ENCODE measurements at places on chromosomes 11 and 22. TPM values are rescaled to one million over a fixed set of nuclear protein-coding genes. Genes with fewer than 3 reads are reported as not detected.

DNA sequence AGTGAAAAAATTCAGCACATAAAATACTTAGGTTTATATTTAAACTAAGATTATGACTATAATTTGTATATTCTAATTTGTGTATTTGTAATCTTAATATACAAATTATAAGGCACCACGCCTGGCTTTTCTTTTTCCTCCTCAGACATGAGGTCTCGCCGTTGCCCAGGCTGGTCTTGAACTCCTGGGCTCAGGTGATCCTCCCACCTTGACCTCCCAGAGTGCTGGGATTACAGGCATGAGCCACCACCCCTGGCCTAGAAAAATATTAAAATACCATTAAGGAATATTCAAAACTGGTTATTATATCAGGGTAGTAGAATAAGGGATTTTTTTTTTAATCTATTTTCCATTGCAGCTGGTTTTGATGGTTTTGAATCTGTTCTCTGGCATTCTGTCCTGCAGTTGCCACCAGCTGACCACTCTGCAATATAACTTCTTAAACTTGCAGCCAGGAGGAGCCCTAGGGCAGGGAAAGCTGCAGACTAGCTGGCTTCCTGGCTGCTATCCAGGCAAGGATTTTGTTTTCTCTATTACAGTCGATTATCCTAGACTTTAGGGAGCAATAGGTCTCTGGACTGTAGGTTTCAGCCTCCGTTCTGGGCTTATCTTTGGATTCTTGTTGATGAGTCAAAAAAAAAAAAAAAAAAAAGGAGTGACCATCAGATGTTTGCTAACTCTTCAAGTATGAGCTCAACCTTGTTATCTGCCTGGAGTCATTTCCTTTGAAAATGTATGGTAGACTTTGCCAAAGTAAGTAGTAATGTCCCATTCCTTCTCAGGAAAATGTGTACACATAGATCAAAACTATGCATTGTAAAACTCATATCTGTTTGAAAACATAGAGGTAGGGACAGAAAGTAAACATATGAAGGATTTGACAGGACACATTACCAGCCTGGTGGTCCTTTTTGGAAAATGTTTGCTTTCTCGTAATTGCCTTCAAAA, 13.2 kb downstream of the POLA2 start:
- H3K36me3 ChIP-seq: peaks cover 51% of the 10 kb centered on the region
- H3K27me3 ChIP-seq: no peaks in the 10 kb centered on the region
- no peak overlapping the region for H3K27ac ChIP-seq
- no peak overlapping the region for H3K4me3 ChIP-seq
- peak; percentile 40 for DNase-seq

DNA sequence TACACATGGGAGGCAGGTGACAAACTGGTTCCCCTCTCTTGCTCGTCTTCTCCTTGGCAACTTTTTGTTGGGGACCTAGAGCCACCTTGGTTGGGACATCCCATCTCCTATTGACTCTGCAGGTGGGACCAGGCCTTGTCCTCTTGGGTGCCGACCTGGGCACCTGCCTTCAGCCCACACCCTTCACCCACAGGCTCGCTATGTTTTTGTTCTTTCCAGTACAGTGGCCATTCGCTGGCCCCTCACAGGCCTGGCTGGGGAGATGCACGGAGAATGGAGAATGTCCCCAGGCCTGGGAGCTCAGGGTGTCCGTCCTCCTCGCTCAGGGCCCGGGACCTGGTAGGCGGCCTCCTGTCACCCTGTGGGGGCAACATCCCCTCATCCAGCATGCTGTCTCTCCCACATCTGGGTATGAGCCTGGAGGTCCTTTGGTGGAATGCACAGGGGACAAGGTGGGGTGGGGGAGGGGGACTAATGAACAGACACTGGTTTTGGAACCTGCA, 14.9 kb upstream of the OMP start:
- peaks cover 10% of the 10 kb centered on the region for H3K4me1 ChIP-seq
- DNase-seq: no peak
- H3K27ac ChIP-seq: no peak overlapping the region
- no peaks in the 10 kb centered on the region for H3K27me3 ChIP-seq
- H3K4me3 ChIP-seq: no peak overlapping the region

DNA sequence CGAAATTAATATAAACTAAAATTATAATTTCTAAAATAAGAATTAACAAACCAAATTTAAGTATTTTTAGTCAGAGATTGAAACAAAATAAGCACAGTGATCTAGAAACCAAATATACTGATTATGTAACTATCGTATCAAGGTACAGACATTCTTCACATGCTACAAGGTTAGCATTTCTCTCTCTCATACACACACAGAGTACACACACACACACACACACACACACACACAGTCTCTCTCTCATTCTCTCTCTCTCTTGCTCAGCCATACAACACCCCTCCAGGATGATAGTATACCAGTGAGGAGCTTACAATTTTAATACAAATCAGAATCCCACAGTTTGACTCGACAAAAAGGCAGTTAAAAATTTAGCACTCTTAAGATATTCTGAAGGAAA, 66.0 kb downstream of the RDX start:
- peaks cover 30% of the 10 kb centered on the region for H3K36me3 ChIP-seq
- H3K4me3 ChIP-seq: no peak overlapping the region
- DNase-seq: no peak
- no peak overlapping the region for H3K27ac ChIP-seq

- H3K4me3 ChIP-seq: no peak overlapping the region
- H3K27ac ChIP-seq: no peak overlapping the region
- H3K27me3 ChIP-seq: peaks cover 6% of the 10 kb centered on the region
- no peaks in the 10 kb centered on the region for H3K36me3 ChIP-seq
- DNase-seq: no peak
Observed at GRCh38 chr11:118128721-118129470, 23.7 kb downstream of the SCN4B start.

- no peak overlapping the region for H3K4me3 ChIP-seq
- H3K27ac ChIP-seq: no peak overlapping the region
- peaks cover 3% of the 10 kb centered on the region for H3K27me3 ChIP-seq
- H3K36me3 ChIP-seq: no peaks in the 10 kb centered on the region
- no peaks in the 10 kb centered on the region for H3K4me1 ChIP-seq
- DNase-seq: no peak
Observed at GRCh38 chr11:71574418-71574817, 8.3 kb downstream of the KRTAP5-11 start.

GRCh38 chr11:71504531-71504930, 22.5 kb upstream of the KRTAP5-7 start:
- H3K4me3 ChIP-seq: no peak overlapping the region
- peaks cover 48% of the 10 kb centered on the region for H3K36me3 ChIP-seq
- no peaks in the 10 kb centered on the region for H3K27me3 ChIP-seq
- DNase-seq: no peak

DNA sequence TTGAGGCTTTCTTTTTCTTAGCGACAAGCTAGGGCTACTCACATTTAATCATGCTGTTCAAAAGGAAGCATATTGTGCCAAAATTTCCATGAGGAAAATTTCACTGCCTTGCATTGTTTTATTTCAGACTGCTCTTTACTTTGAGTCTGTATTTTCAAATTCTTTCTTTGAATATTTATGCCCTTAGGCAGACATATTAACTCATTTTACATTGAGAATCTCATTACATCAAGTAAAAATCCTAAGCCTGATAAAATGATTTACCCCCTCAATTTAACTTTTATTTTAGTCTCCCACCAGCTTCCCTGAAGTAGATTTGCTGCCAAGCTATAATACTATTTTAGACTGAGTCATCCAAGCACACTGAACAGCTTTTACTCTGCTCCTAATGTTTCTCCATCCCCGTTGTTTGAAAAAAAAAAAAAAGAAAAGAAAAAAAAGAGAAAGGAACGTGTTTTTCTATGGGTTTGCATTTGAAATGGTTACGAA, 189.3 kb upstream of the MTMR2 start:
- H3K27ac ChIP-seq: peak overlapping the region; percentile 60
- H3K27me3 ChIP-seq: no peaks in the 10 kb centered on the region
- H3K4me3 ChIP-seq: peak overlapping the region; percentile 25
- peaks cover 16% of the 10 kb centered on the region for H3K36me3 ChIP-seq
- no peak for DNase-seq

DNA sequence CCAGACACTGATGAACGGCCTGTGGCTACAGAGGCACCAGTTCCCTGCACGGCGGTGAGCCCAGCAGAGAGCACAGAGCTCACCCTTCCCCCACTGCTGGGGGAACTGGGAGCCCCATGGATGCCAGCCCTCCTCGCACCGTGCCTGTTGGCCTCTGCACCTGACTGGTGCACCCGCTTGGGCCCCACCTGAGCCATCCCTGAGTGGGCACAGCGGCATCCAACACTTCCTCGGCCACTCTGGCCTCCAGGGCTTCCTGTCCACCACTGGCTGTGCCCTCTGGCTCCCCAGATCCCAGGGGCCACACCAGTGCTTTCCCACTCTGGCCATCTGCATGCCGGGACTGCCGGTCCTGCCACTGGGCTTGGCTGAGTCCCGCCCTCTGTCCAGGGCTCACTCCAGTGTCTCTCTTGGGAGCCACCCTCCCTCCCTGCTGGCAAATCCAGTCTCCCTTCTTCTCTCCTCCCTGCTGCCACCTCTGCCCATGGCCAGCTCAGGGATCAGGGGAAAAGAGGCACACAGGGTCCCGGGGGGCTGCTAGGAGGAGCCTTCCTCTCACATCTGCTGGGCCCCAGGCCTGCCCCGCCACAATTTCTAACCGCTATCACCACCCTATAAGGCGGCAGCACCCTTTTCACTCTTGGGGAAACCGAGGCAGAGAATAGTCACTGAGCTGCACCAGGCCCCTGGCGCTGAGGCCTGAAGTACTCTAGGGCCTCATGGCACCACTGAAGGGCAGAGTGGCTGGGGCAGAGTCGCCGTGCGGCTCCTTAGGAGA, 33.0 kb downstream of the GNB1L start:
- H3K27me3 ChIP-seq: no peaks in the 10 kb centered on the region
- no peak for DNase-seq
- no peaks in the 10 kb centered on the region for H3K36me3 ChIP-seq
- no peak overlapping the region for H3K27ac ChIP-seq

DNA sequence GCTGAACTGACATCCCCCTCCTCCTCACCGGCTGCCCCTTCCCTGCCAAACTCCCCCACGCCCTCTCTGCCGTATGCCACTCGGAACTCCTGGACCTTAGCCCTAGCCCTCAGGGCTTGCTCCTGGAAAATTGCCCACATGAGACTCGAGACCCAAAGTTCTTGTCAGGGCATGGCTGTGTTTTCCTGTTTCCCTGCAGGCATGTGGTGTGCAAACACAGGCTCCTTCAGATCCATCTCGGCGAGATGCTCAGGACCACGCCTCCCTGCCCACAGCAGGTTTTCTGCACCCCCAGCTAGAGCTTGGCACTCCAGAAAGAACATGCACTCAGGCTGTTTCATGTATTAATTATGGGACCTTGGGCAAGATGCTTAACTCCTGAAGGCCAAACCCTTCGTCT, 1480.4 kb downstream of the BRD1 start:
- H3K4me3 ChIP-seq: no peak overlapping the region
- no peaks in the 10 kb centered on the region for H3K36me3 ChIP-seq
- DNase-seq: no peak
- H3K4me1 ChIP-seq: no peaks in the 10 kb centered on the region
- peaks cover 1% of the 10 kb centered on the region for H3K27me3 ChIP-seq

DNA sequence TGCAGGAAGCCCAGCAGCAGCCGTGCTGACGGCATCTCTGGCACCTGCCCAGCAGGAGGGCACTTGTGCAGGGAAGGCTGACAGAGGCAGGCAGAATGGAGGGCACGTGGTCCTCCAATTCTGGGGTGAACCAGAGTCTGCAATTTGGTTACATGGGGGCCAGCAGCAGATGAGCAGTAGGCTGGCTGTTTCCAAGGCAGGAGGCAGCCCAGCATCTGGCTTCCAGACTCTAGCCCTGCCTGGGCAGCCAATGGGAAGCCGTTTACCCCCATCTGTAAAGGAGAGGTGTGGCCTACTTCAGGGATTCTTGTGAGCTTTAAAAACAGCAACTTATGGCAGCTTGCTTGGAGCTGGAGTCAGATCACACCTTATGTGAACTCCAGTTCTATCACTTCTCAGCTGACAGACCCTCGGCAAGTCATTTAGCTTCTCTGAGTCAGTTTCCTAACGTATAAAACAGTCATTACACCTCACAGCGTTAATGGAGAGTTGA, 27.9 kb upstream of the RASL10A start:
- no peaks in the 10 kb centered on the region for H3K4me1 ChIP-seq
- no peak overlapping the region for H3K4me3 ChIP-seq
- no peaks in the 10 kb centered on the region for H3K27me3 ChIP-seq

DNA sequence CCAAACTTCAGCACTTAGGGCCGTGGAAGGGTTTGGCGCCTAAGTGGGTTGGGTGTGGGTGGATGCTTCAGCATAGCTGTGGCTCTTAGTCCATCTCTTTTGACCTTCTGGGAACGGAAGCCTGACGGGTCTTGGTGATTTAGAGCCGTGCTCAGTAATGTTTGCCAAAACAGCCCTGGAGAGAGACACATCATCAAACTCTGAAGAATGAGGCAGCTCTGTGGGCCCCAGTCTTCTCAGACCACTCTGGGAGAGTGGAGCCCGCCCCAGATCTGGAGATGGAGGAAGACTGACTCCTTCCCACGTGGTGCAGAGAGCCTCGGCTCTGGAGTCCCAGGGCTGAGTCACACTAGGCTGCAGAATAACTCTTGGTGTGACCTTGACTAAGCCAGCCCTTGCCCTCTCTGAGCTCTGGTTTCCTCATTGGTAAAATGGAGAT, 168.9 kb downstream of the C11orf91 start:
- peaks cover 10% of the 10 kb centered on the region for H3K27me3 ChIP-seq
- H3K4me3 ChIP-seq: no peak overlapping the region
- no peaks in the 10 kb centered on the region for H3K4me1 ChIP-seq
- DNase-seq: no peak
- H3K27ac ChIP-seq: no peak overlapping the region
- H3K36me3 ChIP-seq: no peaks in the 10 kb centered on the region

DNA sequence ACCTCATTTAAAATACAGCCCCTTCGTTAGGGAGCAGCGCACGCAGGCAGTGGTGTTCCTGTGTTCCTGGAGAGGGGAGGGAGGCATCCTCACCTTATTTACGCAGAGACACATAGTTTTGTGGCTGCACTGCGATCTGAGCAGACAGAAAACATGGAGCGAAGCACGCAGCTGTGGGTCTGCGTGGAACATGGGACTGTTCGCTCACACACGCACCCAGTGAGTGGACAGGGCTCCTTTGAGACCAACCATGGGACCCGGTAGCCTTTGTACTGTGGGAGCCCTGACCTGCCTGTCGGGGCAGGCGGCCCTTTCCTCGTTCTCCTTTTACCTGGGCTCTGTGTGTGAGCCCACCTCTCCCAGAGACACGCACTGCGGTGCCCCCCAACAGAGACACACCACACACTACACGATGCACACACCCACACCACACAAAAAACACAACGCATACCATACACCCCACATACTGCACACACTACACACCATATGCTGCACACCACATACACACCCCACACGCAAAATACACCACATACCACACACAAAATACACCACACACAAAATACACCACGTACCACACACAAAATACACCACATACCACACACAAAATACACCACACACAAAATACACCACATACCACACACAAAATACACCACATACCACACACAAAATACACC, 1245.7 kb downstream of the BRD1 start:
- H3K27me3 ChIP-seq: peaks cover 13% of the 10 kb centered on the region
- no peaks in the 10 kb centered on the region for H3K4me1 ChIP-seq
- no peak overlapping the region for H3K27ac ChIP-seq
- DNase-seq: no peak
- H3K4me3 ChIP-seq: no peak overlapping the region
- H3K36me3 ChIP-seq: no peaks in the 10 kb centered on the region

Gene DRD4
- total RNA-seq: 0.88 TPM

Gene PRR5
- 26.8 TPM for total RNA-seq

Gene MCHR1
- not detected for total RNA-seq

Gene ANO9
- 28.2 TPM for total RNA-seq

Gene CSF2RB
- 0.16 TPM for total RNA-seq

Gene RIC3
- 7.7 TPM for total RNA-seq

Gene LPXN
- 139 TPM for total RNA-seq

Gene KRTAP5-10
- not detected for total RNA-seq

All from activated CD8-positive, alpha-beta T cell treated with anti-CD3 and anti-CD28 coated beads for 36 hours (primary cell).